ENCODE measurements at places on chromosomes 6 and 20.

DNA sequence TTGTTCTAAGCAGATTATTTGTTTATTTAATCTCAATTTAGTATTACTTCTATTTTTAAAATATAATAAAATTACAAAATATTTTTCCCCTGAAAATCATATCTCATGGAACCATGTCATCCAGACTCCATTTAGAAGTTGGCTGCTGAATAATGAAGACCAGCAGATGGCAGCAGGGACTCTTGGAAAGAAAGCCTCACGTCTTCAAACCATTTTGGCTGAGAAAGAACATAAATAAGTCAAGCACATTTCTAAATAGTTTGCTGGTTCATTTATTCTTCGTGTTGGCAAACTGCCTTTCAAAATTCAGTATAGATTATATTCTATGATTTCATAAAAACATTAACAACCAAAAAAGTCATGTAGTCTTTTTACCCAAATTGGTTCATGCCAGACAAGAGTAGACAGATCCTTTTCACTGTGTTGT is 71.7 kb downstream of the RCAN2 start:
- no peak for DNase-seq

- no peak for DNase-seq
Observed at GRCh38 chr6:43683708-43684455, 3.7 kb downstream of the MRPS18A start.

DNA sequence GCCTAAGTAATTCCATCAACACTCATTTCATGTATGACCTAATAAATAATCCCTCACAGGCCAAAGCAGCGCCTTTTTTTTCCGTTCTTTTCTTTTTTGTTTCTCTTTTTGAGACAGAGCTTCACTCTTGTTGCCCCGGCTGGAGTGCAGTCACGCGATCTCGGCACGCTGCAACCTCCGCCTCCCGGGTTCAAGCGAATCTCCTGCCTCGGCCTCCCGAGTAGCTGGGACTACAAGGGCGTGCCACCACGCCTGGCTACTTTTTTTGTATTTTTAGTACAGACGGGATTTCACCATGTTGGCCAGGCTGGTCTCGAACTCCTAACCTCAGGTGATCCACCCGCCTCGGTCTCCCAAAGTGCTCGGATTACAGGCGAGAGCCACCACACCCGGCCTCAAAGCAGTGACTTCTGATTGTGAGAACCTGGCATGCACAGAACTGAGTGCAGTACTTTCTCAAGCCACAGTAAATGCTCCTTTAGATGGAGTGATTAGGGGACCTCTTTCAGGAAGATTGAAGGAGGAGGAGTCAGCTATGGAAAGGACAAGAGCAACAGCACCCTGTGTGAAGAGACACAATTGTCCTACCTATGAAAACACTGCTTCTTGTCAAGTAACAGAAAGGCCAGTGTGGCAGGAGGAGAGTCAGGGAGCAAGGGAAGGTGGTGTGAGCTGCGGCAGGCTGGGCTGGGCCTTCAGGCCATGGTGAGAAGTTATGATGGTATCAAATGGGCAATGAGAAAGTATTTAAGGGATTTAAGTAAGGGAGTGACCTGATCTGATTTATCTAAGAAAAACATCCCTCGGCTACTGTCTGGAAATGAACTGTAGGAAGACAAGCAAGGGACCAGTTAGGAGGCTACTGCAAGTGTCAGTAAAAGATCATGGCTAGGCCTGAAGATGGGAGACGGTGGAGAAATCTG is 1.7 kb upstream of the SCAF8 start:
- no peak for DNase-seq

DNA sequence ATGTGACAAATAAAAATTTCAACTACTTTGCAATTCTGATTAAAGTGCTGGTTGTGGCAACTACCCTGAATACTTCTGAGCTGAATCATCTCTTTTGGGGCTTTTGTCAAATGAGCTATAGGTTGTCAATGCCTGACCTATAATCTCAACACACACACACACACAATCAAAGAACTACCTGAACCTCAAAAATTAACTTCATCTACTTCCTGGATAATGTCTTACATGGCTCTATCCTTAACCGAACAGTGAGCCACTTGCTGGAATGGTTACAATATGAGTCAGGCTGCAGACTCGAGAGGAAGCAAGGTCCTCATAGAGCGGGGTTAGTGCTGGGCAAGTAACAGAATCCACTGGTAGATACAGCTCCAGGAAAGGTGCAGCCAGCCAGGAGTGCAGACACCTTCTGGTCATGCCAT is 70.6 kb upstream of the DST start:
- no peak for DNase-seq

DNA sequence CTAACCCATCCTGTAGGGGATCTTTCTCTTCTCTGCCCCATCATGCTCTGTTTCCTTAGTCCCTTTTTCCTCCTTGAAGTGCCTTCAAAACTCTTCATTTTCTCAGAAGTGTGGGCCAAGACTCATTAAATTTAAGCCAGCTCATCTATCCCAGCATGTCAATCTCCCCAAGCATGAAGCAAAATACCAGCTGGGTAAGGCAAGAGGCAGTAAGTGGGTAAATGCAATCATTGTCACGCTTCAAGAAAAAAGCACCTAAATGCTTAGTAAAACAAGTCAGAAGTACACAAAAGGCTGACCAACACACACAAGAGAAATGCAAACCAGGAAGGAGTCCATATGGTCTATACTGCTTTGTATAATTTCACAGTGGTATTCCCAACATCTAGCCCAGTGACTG is 61.5 kb downstream of the COL12A1 start:
- DNase-seq = no peak

GRCh38 chr20:56893226-56893917 is 264.3 kb downstream of the TFAP2C start:
- no peak for DNase-seq

GRCh38 chr6:87312860-87313259 is 9.5 kb upstream of the SMIM8 start:
- DNase-seq = no peak

DNA sequence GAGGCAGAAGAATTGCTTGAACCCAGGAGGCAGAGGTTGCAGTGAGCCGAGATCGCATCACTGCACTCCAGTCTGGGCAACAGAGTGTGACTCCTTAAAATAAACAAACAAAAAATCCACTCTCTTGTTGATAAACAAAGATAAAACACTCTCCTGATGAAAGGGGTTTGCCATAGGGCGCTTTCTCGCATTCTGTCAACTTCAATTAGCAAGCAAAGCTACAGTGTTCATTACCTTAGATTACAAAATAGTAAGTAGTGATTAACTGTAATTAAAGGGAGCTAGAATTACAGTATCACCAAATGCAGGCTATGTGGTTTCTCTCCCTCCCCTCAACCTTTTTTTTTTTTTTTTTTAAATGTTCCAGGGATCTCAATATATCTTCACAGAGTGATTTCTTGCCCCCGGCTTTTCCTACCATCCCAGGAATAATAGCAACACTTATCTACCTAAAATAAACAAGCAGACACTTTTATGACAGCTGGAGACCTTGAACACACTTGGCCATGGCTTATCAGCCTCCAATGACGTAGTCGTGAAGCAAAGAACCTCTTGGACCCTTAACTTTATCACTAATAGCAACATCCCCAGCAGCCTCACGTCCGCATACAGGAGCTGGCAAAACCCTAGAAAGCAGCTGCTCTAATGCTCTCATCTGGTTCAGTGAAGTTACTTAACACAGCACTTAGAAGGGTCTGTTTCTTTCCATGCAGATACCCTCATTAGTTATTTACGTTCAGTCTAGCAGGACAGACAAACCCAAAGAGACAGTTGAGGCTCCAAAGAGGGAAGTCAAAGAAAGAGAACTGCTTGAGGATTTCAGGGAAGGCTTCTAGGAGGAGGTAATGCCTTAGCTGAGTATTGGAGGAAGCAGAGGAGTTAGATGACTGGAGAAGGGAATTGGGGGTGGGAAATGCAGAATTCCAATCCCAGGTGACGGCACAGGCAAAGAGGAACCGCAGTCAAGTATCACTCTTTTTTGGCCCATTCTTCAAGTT is 37.9 kb upstream of the NEDD9 start:
- no peak for DNase-seq

DNA sequence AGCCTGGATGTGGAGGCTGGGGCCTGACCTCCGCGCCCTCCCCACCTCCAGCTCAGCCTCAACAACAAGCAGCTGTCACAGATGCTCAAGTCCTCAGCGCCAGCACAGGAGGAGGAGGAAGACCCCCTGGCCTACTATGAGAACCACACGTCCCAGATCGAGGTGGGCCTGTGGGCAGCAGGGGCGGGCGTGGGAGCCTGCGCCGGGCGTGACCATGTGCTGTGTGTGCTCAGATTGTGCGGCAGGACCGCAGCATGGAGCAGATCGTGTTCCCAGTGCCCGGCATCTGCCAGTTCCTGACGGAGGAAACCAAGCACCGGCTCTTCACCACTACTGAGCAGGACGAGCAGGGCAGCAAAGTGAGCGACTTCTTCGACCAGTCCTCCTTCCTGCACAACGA is 23.5 kb downstream of the UQCC2 start:
- no peak for DNase-seq

DNA sequence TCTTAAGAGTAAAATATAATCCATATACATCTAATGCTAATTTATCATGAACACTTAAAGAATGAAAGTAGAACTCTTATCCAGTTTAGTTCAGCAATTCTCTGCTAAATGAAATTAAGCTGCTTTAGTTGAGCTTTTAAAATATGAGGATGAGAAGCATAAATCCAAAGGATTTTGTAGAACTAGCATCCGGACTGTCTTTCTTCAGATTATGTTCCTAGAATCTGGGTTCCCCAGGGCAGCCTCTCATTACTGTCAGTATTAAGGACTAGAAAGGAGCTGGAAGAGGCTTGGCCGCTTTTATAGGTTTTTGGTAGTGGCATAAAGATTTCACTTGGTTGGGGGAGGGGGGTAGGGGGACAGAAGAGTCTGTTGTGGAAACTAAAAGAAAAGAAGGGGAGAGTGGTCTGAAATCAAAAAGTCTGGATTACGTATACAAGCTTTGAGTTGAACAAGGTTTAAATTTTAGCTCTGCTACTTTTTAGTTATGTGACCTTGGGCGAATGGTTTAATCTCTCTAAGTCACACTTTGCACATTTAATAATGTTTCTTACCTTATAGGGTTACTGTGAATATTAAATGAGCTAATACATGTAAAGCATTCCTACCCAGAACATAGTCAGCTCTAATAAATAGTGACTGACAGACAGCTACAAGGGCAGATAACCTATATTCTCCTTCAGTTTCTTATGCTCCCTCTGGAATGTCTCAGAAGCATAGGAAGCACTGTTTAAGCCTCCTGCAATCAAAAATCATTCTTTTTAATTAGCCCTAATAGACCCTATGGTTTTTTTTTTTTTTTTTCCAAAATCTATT is 3.7 kb downstream of the SGK1 start:
- DNase-seq = no peak

All from NCI-H524 treated with DMSO at 0.1 percent for 48 hours (cell line).